ENCODE measurements at places on chromosomes 16 and 17.

DNA sequence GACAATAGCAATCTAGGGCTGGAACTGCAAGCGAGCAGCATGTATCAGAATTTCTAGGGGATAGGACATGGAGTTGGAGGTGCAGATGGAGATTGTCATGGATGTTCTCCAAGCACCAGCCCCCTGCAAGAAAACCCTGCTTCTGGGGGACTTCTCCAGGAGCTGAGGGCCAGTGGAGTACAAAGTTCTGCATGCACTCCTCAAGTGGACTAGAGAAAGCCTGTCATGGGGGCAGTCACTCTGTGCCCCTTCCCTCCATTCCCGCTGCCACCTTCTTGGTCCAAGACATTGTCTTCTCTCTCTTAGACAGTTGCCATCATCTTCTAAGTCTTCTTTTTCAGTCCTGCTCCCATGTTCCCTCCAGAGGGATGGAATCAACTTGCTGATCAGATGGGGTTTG is 87.9 kb downstream of the AIPL1 start:
- no peak for DNase-seq

- no peak for DNase-seq
Observed at GRCh38 chr16:2529961-2530628, 1.1 kb downstream of the CEMP1 start.

- no peak for DNase-seq
Observed at GRCh38 chr16:81646561-81646960, 132.5 kb upstream of the PLCG2 start.

DNA sequence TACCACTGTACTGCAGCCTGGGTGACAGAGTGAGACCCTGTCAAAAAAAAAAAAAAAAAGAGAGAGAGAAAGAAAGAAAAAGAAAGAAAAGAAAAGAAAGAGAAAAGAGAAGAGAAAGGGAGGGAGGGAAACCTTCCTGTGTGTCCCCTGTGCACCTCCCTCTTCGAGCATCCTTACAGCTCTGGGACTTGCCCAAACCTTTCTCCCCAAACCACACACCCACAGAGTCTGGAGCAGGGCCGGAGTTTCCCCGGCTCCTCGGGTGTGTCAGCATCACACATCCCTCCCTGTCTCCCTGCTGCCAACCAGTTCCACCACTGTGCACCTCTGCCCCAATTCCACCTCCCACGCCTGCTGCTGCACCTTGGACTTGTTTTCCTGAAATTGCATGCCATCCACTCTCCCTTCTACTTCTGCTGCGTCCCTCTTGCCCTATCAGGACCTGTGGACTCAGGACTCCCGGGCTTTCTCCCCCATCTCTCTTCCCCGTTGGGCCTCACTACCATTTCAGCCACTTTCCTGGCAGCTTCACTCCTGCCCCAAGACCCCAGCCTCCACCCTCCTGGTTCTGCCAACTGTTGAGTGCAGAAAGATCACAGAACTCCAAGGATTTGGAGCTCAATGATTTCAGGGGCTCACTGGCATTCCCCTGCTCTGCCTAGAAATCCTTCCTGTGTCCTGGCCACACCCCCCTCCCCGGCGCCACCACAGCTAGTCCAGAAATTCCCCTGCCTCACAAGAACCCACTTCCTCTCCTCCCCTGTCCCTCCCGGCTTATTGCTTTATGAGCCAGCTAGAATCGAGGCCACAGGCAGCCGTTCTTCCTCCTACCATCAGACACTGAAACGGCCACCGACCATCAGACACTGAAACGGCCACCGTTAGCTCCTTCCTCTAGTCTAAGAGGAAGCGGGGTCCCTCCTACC is 3.7 kb upstream of the CDK3 start:
- DNase-seq = no peak

DNA sequence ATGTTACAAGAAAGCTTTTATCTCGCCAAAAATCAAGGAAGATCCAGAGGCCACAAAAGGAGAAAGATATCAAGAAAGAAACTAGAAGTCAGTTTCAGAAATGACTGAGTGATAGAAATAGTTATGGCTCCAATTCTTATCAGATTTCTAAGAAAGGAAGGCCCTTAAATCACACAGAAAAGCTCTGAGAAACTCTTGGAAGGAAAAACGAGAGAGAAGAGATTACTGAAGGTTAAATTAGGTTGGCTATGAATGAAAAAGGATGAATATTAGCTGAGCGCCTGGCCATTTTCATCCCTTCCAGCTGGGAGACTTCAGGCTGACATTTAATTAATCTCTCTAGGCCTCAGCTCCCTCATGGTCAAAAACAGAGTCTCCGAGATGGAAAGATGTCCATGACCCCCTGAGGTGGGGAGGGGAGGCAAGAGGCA is 72.3 kb downstream of the CYTH1 start:
- no peak for DNase-seq

- peak; percentile 45 for DNase-seq
Observed at GRCh38 chr17:80146121-80147034, 550 bp downstream of the EIF4A3 start.

GRCh38 chr17:27216836-27217235 is 77.1 kb upstream of the WSB1 start:
- no peak for DNase-seq

DNA sequence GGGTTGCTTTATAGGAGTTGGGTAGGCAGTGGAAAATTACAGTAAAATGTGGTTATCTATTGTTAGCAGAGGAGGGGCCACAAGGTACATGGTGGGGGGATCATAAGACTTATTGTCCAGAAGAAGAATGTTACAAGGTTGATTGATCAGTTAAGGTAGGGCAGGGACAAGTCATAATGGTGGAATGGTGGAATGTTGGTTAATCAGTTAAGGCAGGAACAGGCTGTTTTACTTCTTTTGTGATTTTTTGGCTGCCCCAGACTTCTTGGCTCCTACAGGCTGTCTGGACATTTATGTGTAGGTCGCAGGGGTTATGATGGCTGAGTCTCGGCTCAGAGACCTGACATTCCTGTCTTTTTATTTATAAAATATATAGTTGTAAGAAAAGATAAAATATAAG is 2277.1 kb downstream of the TP53TG3F start:
- no peak for DNase-seq

DNA sequence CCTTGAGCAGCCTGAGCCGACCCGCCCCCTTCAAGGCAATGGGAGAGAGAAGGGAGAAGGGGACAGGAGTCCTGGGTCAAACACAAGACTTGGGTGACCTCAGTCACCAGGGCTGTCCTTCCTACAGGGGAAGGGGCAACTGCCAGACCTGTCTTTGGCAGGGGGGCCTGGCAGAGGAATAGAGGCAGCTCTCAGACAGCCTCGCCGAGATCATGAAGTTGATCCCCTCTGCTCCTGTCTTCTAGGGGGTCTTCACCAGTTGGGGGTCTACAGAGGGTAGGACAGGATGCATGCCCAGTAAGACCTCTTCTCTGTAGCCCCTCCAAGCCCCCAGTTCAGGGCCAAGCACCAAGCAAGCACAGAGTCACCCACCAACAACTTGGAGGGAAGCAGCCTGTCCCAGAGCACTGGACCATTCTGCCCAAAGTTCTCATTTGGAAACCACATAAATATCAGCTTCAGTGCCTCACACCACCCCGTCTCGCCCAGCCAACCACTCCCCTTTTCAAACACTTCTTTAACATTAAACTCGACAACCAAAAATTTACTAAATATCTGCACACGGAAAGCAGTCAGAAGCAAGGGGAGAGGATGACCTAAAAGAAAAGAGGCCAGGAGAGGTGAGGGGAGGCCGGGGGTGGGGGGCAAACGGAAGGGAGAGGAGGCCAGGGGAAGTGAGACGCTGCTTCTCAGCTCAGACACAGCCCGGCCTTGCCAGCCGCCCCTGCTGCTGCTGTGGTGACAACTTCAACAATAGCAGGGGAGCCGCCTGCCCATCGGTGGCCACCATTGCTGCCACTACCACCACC is 7.7 kb downstream of the DOK4 start:
- no peak for DNase-seq

GRCh38 chr17:77087650-77088454 is 52.9 kb upstream of the SEC14L1 start:
- DNase-seq = no peak

GRCh38 chr17:50460831-50461526 is 7.7 kb downstream of the CHAD start:
- DNase-seq = no peak

GRCh38 chr16:66166490-66166889 is 200.0 kb upstream of the CDH5 start:
- no peak for DNase-seq

GRCh38 chr16:89359264-89360147 is 130.9 kb downstream of the ANKRD11 start:
- DNase-seq = no peak

- DNase-seq = no peak
Observed at GRCh38 chr16:85975451-85975981, 76.6 kb downstream of the IRF8 start.

DNA sequence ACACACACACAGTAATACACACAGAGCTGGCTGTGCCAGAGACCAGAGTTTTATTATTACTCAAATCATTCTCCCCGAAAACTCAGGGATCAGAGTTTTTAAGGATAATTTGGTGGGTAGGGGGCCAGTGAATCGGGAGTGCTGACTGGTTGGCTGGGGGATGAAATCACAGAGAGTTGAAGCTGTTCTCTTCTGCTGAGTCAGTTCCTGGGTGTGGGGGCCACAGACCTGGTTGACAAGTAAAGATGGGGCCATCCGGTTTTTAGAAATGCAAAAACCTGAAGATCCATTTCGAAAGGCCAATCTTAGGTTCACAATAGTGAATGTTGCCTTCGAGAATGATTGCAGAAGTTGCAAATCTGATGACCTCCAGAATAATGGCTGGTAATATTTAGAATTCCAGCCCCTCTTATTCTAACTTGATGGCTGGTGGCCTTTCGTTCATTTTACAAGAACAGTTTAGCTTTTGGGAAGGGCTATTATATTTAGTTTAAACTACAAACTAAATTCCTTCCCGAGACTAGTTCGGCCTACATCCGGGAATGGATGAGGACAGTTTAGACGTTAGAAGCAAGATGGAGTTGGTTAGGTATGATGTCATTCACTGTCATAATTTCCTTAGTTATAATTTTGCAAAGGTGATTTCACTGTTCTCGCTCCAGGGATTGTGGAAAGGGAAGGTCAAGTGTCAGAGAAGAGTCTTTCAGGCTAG is 123.2 kb downstream of the KCNJ18 start:
- no peak for DNase-seq

DNA sequence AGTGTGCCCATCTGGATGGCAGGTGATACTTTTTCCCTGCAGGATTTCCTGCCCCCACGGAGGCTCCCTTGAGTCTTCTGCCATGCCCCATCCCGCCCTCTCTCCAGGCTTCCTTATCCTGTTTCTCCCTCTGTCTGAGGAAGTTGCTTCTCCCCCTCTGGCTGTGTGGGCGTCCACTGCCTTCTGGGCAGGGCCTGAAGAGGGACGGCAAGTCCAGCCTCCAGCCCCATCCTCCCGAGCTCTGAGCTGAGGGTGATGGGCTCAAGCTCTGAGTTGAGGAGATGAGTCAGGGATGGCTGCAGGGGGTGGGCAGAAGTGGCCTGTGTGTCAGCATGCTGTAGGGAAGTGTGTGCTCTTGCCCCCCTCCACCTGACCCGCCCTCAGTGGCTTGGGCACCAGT is 14.2 kb upstream of the RAP1GAP2 start:
- DNase-seq = no peak
